ENCODE measurements at places on chromosomes 5 and 9.
A peak's percentile ranks its signal among the peaks of the same experiment; 100 is the strongest.

DNA sequence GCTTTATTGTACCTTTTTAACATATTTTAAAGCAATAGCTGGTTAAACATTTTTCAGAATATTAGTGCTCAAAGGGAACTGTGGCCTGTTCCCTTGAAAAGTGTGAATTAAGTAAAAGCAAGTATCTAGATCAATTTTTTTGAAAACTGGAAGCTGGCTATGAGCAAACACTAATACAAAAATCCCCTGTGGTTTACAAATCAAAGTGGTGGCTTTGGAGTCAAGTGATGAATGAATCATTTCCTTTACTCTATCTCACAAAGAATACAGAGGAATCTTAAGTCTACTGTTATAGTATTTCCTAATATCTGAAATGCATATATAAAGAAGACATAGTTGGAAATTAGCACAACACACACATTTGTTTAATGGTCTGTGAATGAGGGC is 212.4 kb upstream of the C9orf72 start:
- DNase-seq, result no peak

DNA sequence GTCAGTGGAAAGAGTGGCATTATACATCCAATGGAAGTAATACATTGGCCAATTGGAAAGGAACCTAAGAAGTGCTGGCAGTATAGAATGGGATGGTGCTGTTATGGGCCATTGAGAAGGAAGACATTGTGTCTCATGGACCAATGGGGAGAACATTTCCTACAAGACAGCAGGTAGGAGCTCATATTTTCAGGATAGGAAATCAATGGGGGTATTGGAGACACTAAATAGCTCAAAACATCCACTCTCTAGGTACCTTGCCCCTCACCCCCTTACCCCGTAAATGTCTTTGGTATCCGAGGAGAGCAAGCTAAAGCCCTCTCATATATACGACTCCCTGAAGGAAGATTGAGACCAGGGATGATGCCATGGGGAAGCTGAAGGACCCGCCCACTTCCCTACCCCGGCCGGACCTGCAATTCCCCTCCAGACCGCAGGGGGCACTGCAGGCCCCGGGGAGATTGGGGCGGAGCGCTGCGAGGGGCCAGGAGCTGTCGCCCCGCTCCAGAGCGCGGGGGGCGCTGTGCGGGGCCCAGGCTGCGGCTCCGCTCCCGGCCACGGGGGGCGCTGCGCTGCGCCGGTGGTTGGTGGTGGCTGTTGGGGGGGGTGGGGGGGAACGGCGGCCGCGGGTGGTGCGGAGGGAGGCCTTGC is at the start of gene KDM3B:
TSS of gene KDM3B (plus strand) at position 615 of the 651 bp plus-strand sequence. CDS start 111 bp downstream, outside the sequence.
- DNase-seq, result peak; percentile 89

DNA sequence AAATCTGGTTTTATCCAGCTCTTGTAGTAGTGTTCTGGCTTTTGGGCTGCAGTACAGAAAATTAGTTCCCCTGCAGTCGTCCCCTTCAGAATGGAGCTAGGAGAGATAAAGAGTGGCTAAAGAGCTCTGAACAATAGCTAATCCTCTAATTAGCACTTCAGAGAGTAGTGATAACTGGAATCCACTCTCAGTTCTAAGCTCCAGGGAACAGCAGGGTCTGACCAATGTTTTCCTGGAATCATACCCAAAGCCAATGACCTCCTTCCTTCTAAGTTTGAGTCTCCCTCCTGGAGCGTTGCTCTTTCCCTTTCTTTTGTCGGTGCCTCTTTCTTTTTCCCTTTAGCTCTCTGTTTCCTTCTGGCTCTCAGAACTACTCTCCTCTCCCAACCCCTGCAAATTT is 47.4 kb downstream of the MFAP3 start:
- DNase-seq, result no peak

DNA sequence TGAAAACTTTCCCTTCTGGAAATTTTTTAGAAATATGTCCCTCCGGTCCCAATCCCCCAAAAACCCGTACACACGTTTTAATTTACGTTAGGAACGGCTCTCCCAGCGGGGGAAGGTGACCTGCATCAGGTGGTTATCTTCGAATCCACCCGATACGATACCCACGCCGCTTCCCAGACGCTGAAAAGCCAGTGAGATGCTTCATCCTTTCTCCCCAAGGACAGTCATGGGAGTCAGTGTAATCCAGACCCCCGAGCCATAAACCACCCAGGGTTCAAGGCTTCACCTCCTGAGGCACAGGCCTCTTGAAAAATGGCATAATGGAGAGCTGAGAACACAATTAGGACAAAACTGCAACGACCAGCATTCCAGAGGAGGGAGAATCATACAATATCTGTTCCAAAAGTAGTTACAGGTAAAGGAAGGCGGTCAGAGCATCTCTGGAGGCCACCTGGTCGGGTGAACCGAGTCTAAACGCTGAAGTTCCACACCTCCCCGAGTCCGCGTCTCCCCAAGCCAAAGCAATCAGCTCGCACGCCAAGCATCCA is 857 bp downstream of the FAM169A start:
- DNase-seq, result peak; percentile 18

- DNase-seq, result peak; percentile 97
Measured at GRCh38 chr5:134738133-134738962, at the start of gene CAMLG. Gene CAMLG (plus strand): TSS chr5:134738548. CDS start chr5:134738621, 73 bp downstream.

GRCh38 chr5:69414885-69415583 is at the start of gene MARVELD2:
Gene MARVELD2 (plus strand): TSS chr5:69415116. CDS start chr5:69419386, 4,270 bp downstream.
- peak; percentile 78 for DNase-seq

DNA sequence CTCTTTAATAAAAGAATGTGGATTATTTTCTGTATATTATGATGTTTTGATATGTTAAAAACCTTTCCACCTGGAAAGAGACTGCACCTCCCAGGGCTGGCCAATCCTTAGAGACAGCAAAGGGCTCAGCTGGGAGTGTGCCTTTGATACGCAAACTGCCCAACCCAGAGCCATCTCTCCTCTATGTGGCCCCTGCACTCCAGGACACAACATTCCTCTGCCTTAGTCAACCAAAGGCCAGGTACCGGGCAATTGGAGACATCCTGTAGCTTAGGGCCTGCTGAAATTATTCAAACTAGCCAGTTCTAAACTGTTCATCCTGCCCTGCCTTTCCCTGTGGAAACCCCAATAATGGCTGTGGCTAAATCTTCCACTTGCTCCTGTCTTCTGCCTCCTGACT is 5.0 kb upstream of the HSPB3 start:
- no peak for DNase-seq

DNA sequence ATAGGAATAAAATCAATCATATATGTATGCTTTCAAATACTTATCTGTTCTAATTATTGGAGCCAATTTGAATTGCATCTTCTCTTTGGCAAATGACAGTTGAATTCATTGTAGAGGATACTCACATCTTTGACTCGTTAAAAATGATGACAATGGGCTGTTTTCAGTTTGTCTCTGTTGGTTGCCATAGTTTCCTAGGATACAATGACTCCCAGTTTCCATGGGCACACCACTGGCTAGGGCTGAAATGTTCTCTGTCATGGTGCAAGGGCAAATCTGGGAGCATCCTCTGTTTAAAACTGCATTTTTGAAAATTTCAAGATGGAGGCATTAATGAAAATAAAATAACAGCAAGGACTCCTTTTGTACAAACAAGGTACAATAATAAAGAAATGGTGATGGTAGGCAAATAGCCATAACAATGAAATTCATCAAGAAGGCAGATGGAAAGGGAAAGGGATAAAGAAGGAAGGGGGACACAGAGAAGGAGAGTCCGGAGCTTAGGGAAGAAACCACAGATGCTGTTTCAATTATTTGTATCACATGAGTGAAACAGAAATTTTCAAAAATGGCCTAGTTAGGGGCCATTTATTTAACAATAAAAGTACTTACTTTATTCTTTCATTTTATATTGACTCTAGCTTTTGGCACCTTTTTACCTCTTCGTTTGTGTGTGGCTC is 378.8 kb upstream of the SEMA6A start:
- no peak for DNase-seq

Measured in RKO (cell line).